Fibroblast of lung (primary cell): ENCODE measurements at places on chromosomes 7 and 10. TPM values are rescaled to one million over a fixed set of nuclear protein-coding genes. Genes with fewer than 3 reads are reported as not detected.

DNA sequence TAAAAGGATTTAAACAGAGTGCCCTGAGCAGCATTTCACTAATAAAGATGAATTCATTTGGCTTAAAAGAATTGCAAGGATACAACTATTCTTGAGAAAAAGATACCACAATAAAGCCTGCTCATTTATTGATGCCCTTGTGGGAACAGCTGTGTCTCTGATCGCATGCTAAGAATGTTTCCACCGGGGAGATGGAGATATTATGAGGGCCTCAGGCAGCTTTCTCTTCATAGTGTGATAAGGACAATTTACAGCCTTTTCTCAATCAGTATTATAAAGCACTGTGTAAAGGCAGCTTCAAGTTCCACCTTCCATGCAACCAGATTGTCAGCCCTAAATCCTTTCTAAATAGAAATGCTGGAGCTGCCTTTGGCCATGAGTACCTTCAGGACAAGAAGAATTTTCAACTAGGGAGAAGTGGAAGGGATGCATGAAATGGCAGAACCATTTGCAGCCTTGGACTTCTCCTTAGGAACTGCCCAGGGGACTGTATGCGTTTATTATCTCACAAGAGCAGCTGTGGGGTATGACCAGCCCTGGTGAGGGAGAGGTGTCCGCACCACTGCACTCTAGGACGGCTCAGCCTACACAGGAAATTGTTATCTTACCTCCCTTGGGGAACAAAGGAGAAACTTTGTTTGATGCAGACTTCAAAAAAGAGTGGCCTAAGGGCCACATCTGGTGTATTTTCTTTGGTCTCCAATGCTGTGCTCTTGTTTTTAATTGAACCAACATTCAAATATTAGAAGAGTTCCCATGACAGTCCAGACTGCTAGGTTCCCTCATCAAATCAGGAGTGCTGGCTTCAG lies 116.9 kb upstream of the PCGF5 start:
- no peak for DNase-seq

OPN1SW gene
- not detected in 2 replicates for total RNA-seq

ZNF786 gene
- 4.6 and 5.4 TPM in 2 replicates for total RNA-seq

DNA sequence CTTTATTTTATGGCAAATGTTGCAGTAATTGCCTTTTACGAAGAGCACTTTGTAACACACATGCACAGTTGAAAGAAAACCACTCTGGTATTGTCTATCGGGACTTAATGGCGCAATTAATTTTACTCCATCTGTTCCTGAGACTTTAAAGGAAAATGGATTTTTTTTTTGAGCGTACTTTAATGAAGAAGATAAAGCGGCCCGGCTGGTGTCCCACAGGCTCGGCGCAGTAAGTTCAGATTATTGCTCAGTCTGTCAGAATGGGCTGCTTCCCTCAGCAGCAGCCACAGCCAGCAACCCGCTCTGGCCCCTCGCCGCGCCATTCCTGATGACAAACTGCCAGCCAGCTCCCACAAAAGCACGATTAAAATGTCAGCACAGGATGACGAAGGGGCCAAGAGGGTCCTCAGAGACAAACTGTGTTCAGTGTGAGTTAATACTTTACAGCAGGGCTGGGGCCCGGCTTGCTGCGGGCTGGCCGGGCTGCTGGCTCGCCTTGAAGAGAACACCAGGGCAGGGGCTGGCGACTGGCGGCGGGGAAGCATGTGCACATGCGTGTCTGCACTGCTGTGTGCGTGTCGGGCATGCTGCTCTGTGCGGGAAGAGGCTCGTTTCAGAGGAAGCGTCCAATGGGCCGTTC lies 501.0 kb upstream of the GALNT17 start:
- peak; percentile 46 for DNase-seq

GALNT17 gene
- total RNA-seq, result under 0.01 and 0.26 TPM in 2 replicates

GRCh38 chr10:65570143-65571010 lies 1355.5 kb upstream of the LRRTM3 start:
- peak; percentile 44 for DNase-seq

- DNase-seq, result peak; percentile 25
Measured at GRCh38 chr10:98270073-98270740, 2.2 kb upstream of the LOXL4 start.

- DNase-seq, result no peak
Measured at GRCh38 chr7:2101630-2102374, 130.9 kb downstream of the MAD1L1 start.

EN2 gene
- under 0.01 TPM in 1 of 2 replicates, not detected in the other for total RNA-seq

DNA sequence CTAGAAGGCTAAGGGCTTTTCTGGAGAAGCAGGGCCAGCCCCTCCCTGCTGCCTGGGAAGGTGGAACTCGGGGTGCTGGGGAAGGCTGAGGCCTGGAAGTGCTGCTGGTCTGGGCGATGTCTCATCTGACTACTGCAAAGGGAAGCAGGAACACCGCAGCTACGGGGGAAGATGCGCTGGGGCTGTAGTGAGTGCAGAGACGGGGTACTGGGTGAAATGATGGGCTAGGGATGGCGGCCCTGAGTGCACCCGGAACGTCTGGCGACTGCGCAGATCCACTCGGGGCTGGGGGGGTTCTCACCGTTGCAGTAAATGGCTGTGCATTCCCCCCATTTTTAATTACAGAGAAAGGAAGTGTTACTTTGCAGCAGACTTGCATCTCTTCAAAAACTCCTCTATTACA lies 195.4 kb upstream of the ADARB2 start:
- DNase-seq, result no peak

DNA sequence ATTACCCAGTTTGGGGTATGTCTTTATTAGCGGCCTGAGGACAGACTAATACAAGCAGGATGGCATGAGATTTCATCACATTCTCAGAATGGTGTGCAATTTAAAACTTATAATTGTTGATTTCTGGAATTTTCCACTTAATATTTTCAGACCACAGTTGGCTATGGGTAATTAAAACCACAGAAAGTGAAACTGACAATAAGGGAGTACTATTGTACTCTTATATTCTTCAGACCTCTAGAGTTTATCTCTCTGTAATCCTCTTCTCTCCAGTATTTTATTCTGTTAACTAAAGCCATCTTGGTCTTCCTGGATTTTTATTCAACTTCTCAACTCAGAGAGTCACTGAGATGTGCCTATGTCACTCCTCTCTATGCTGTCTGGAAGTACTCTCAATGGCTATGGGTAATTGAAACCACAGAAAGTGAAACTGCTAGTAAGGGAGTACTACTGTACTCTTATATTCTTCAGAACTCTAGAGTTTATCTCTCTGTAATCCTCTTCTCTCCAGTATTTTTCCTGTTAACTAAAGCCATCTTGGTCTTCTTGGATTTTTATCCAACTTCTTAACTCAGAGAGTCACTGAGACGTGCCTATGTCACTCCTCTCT lies 118.3 kb downstream of the PPP1R17 start:
- no peak for DNase-seq

GRCh38 chr7:22400936-22401553 lies 44.1 kb upstream of the RAPGEF5 start:
- DNase-seq, result peak; percentile 37

GRCh38 chr10:23319835-23320234 lies 24.8 kb downstream of the C10orf67 start:
- DNase-seq, result no peak

FAM237B gene
- under 0.01 TPM in 1 of 2 replicates, not detected in the other for total RNA-seq

ARHGAP22 gene
- total RNA-seq, result 21.3 and 75.5 TPM in 2 replicates

GRCh38 chr10:96673318-96674099 lies 46.8 kb downstream of the PIK3AP1 start:
- peak; percentile 29 for DNase-seq

TRIM73 gene
- total RNA-seq, result 0.51 and 1.3 TPM in 2 replicates

GRCh38 chr7:144670218-144670617 lies 165.6 kb downstream of the TPK1 start:
- no peak for DNase-seq

RSPH10B gene
- under 0.01 and 0.66 TPM in 2 replicates for total RNA-seq

PRSS2 gene
- total RNA-seq, result not detected in 2 replicates

ANKRD7 gene
- 2.3 and 2.8 TPM in 2 replicates for total RNA-seq

UPK3B gene
- total RNA-seq, result under 0.01 and 0.50 TPM in 2 replicates

DNA sequence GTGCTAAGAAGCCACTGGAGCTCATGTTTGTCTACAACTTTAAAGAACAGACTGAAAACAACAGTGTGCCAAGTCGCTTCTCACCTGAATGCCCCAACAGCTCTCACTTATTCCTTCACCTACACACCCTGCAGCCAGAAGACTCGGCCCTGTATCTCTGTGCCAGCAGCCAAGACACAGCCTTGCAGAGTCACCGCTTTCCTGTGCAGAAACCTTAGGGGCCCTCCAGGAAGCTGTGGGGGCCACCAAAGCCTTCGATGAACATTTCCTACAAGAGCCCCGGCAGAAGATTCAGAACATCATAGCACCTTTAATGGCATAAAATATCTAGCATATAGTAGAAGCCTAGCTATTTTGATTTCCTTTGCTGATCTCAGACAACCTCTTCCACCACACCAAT lies 88.0 kb upstream of the PRSS58 start:
- DNase-seq, result no peak

GRCh38 chr7:85612514-85612913 lies 425.7 kb upstream of the SEMA3D start:
- DNase-seq, result no peak

DNA sequence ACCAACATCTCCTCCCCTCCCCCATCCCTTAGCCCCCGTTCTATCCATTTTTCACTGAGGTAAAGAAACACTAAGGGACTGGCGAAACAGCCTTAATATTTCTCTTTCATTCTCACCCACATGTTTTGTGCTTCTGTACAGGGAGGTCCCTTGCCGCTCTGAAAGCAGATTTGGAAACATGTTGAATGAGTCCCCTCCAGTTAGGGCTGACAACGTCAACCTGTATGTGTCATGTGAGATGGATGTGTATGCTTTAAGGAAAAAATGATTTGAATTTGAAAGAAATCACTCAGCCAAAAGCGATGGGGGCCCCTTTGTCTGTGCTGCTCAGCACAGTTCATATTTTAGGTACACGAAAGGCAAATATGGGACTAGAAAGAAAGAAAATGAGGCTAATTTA lies 314.3 kb upstream of the LRGUK start:
- no peak for DNase-seq

GRCh38 chr7:82729172-82730030 lies 285.8 kb upstream of the CACNA2D1 start:
- peak; percentile 39 for DNase-seq

SEMA3D gene
- total RNA-seq, result 4.6 and 12.1 TPM in 2 replicates

FXYD4 gene
- not detected in 2 replicates for total RNA-seq

DNA sequence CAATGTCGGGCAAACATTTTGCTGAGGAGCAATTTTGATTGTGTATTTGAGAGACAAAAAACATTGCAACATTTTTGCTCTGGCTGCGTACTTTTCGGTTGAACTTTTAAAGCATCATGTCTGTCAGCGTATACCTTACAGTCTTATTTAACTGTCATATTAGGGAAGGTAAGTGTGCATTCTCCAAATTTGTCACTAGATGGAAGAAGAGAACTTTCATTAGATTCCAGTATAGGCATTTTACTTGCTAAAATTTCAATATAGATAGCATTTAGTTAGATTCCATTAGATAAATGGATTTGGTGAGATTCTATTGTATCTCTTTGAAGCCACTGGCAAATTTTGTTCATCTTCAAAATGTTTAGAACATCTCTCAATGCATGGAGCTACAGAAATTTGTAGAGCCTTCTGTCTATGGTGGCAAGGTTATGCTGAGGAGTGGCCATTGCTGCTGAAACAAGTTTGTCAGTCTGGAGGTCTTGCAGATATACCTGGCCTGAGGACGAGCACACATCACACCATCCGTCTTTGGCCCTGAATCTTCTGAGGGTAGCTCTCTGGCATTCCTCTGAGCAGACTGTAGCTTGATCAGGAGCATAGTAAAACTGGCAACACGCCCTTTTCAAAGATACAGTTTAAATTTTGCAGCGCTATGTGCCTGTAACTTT lies 437.5 kb upstream of the MBL2 start:
- DNase-seq, result peak; percentile 3

GRCh38 chr7:45065031-45065995 lies 23.5 kb downstream of the NACAD start:
- DNase-seq, result no peak

HOXA11 gene
- total RNA-seq, result not detected in 2 replicates

- no peak for DNase-seq
Measured at GRCh38 chr7:130223646-130224045, 16.0 kb downstream of the SSMEM1 start.

CACNB2 gene
- 0.66 and 1.5 TPM in 2 replicates for total RNA-seq

DNA sequence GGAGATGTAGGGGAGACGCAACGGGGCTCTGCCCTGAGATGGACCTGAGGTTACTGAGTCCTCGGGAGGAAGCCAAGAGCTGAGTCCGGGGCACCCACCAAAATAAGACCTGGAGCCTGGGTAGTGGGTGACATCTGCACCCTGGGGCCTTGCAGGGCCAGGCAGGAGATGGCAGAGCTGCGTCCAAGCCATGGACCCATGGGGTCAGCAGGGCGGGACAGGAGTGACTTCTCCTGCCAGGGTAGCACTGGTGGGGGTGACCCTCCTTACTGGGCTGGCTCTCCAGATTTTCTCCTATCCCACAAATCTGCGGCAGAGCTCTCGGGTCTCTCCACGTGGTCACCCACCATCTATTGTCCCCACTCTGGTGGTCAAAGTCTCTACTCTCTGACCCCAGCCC lies 2.1 kb downstream of the GHRHR start:
- no peak for DNase-seq

- DNase-seq, result no peak
Measured at GRCh38 chr7:48847917-48848316, 76.4 kb upstream of the CDC14C start.

DNA sequence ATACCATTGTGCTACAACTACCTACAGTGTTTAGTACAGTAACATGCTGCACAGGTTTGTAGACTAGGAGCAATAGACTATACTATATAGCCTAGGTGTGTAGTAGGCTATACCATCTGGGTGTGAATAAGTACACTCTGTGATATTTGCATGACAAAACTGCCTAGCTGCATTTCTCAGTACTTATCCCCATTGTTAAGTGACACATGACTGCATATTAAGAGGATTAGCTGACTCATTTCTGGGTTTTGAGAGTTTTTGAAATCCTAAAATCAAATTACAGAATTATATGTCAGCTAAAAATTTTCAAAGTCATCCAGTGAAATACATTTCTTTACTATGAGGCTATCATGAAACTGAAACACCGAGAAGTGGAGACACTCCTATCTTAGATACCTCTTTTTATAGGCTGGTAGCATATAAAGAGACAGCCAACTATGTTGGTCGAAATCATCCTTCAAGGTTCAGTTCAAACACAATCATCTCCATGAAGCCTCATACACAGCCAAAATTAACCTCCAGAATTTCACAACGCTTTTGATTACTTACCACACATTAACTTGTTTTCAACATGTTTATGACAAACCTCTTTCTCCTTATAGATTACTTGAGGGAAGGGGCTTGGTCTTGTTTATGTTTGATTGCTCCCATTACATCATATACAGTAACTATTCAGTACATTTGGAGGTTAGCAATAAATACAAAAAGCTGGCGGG lies 89.8 kb upstream of the ANK3 start:
- peak; percentile 42 for DNase-seq

FAM13C gene
- total RNA-seq, result 3.9 and 5.9 TPM in 2 replicates

GRCh38 chr7:5210751-5211338 lies 20.8 kb downstream of the WIPI2 start:
- DNase-seq, result no peak

GRCh38 chr10:132117146-132117545 lies 51.4 kb downstream of the JAKMIP3 start:
- no peak for DNase-seq

GRCh38 chr10:18313140-18313530 lies 172.9 kb downstream of the CACNB2 start:
- no peak for DNase-seq
